ENCODE measurements at places on chromosomes 5 and 9.

- DNase-seq, result no peak
These were observed 56.7 kb upstream of the CLINT1 start for GRCh38 chr5:157915638-157916037.

DNA sequence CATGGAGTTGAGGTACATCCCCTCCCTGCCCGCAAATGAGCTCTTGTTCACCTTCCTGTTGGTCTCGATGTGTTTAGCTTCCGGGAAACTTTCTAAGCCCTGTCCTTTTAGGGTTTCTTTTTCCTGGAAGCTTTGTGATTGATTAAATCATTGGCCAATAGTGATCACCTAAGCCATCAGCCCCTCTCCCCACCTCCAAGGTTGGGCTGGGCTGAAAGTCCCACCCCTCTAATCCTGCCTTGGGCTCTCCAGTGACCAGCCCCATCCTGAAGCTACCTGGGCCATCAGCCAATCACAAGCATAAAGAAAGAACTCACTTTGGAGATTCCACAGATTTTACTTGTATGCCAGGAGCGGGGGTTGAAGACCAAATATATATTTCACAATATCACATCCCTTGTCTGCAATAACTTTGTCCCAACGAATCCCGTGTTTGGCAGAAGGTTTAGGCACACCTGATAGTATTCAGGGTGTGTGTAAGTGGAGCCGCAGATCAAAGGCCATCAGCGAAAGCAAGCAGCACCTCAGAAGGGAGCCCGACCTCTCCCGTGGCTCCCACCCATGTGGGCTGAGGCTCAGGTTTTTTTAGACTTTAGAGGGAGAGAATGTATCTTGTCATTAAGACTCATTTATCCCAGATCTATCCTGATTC lies 20.4 kb downstream of the ROPN1L start:
- no peak for DNase-seq

- DNase-seq, result no peak
These were observed 432.1 kb upstream of the RGMB start for GRCh38 chr5:98341038-98342032.

DNA sequence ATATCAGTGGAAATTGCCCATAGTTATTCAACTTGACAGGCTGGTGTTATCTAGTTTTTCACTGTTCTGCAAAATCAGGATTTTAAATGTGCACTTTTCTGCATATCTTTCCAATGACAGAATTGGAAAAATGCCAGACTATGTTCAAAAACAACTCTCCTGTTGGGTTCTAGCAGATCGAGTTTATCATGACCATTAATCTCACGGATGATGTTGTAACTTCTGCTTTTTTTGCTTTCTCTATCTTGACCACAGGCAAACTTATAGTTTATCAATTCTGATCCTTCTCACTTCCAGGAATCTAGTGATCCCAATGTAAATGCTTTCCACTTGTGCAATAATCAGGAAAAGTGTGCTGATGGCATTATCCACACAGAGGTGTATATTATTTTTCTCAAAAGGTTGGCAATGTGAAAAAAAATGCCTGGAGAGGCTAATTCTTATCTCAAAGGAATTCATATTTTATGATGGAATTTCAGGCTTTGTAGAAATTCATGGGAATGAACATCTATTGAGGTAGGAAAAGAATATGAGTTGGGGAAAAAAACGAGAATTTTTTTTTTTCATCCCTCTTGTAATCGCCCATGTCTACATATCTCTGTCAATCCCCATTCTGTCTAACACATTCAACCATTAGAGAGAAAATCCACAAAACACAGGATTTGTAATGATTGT lies 73.6 kb upstream of the DAB2 start:
- no peak for DNase-seq

GRCh38 chr9:122265149-122265915 lies 650 bp downstream of the MRRF start:
- DNase-seq, result peak; percentile 58

- DNase-seq, result no peak
These were observed 1.5 kb downstream of the PAPPA start for GRCh38 chr9:116154976-116155697.

GRCh38 chr5:59833448-59833847 lies 60.1 kb downstream of the PDE4D start:
- no peak for DNase-seq
